Lung (tissue), 17 donors: ENCODE measurements at places on chromosomes 5 and 9.
A peak's percentile ranks its signal among the peaks of the same experiment; 100 is the strongest.

GRCh38 chr5:40497573-40497972 lies 182.1 kb upstream of the PTGER4 start:
- no peak overlapping the region for H3K27ac ChIP-seq
- H3K4me3 ChIP-seq, result no peak overlapping the region
- no peaks in the 10 kb centered on the region for H3K27me3 ChIP-seq
- H3K36me3 ChIP-seq, result no peaks in the 10 kb centered on the region
- no peaks in the 10 kb centered on the region for H3K4me1 ChIP-seq

- no peaks in the 10 kb centered on the region for H3K36me3 ChIP-seq
- no peaks in the 10 kb centered on the region for H3K27me3 ChIP-seq
- no peak overlapping the region for H3K27ac ChIP-seq
Observed at GRCh38 chr9:76521244-76521681, 62.3 kb downstream of the GCNT1 start.

DNA sequence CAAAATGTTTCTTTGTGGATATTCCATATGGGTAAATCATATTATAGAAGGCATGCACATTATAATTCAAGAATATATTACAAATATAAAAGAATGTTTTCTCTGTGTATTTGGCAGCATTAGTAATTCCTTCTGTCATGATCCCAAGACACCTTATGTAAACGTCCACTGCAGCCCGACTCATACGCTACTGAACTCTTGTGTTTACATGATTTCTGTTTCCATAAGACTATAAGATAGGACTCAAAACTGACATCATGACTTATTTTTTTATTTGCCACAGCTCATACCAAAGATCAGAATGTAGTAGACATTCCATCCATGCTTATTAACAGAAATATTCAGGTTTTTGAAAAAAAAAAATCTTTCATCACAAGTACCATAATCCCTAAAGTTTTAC lies 234.1 kb downstream of the AP3B1 start:
- no peak for DNase-seq
- no peaks in the 10 kb centered on the region for H3K27me3 ChIP-seq
- no peak overlapping the region for H3K4me3 ChIP-seq
- H3K36me3 ChIP-seq, result no peaks in the 10 kb centered on the region

DNA sequence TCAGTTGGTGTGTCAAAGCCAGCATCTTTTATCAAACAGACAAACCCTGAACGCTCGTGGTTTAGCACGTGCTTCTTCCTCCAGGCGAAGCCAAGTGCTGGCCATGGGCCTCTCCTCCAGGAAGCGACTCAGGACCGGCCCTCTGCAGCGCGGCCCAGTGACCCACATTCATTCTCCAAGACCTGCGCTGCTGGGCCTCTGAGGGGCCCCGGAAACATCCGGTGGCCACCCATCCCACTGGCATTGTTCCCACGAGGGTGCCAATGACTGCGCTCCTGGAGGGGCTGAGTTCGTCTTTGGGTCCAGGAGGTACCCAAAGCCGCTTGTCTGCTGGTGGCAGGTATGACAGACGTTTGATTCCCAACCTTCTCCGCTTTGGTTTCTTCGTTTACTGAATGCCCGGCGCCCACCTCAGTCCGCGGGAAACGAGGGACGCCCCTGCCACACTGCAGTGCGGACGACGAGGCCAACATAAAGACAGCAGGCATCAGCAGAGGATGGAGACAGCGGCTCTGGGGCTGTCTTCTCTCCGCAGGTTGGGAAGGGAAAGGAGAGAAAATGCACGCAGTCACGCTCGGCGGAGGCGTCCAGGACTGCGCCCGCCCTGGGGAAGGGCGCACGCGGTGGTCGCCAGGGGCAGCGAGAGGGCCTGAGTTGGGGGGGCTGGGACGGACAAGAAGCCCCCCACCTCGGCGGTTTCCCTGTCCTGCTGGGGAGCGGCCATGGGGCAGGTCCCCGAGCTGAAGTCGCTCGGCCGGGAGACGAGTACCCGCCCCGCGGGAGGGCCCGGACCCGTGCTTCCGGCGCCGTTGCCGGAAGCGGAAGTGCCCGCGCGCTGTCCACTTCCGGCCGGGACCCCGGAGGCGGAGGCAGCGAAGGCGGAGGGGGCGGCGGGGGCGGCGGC lies at the start of gene EXOC3:
EXOC3 (plus strand) TSS at position 842 of the 904 bp plus-strand sequence. CDS start 3,030 bp downstream, outside the sequence.
- H3K36me3 ChIP-seq, result no peaks in the 10 kb centered on the region
- peak within 1 kb of the TSS; percentile 99 for H3K4me3 ChIP-seq
- peak within 1 kb of the TSS; percentile 92 for H3K27ac ChIP-seq
- no peaks in the 10 kb centered on the region for H3K27me3 ChIP-seq
- DNase-seq, result peak; percentile 76

DNA sequence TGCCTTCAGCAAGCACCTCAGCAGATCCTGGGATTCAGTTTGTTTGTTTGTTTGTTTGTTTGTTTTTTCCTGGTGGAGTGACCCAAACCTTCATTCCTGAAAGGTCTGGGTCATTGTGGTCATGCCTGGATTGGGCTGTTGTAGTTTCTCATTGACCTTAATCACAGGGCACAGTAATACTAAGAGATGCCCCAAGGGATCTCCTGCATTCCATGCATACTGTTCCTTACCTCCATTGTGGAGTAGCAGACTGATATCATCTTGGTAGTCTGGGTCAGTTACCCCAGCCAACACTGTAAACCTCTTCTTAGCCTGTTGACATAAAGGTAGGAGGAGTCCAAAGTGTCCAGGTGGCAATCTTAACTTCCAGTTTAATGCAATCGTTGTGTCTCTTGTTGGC lies 1466.7 kb upstream of the CDH9 start:
- no peaks in the 10 kb centered on the region for H3K36me3 ChIP-seq
- no peaks in the 10 kb centered on the region for H3K27me3 ChIP-seq
- no peak for DNase-seq
- H3K27ac ChIP-seq, result no peak overlapping the region
- H3K4me1 ChIP-seq, result no peaks in the 10 kb centered on the region

- no peak overlapping the region for H3K27ac ChIP-seq
- no peaks in the 10 kb centered on the region for H3K4me1 ChIP-seq
- no peak for DNase-seq
- H3K36me3 ChIP-seq, result no peaks in the 10 kb centered on the region
- H3K27me3 ChIP-seq, result no peaks in the 10 kb centered on the region
- H3K4me3 ChIP-seq, result no peak overlapping the region
Observed at GRCh38 chr9:72205513-72205912, 56.3 kb downstream of the GDA start.

GRCh38 chr9:114233491-114234185 lies 78.3 kb downstream of the COL27A1 start:
- no peaks in the 10 kb centered on the region for H3K4me1 ChIP-seq
- peak; percentile 88 for DNase-seq
- no peak overlapping the region for H3K27ac ChIP-seq
- no peaks in the 10 kb centered on the region for H3K36me3 ChIP-seq
- no peaks in the 10 kb centered on the region for H3K27me3 ChIP-seq

DNA sequence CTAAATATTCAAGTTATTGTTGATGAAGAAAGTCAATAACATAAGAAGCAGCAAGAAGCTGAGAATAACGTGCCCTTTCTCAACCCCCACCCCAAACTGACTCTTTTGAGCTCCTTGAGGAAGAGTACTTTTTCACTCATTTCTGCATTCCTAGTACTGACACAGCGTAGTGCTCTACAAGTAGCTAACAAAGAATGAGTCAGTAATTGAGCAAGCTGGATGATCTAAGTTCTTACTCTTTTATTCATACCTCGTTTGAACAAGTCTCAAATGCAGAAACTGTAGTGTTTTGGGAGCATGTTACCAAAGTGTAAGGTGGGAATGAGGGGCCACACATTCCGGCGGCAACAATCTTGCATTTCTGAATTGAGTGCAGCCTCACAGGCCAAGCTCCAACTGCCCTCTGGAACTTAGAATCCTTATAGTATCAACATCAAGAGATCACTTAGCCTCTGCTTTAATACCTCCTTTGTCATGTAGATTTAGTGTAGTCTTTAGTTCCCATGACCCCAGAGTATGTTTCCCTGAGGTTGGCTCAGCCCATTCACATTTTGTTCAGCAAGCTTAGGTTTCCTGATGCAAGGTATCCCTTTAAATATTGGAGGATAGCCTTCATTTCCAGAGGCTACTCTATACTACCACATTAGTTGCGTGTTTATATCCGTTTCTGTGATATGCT lies 152.0 kb downstream of the PRR16 start:
- no peak overlapping the region for H3K27ac ChIP-seq
- H3K36me3 ChIP-seq, result no peaks in the 10 kb centered on the region
- no peak for DNase-seq
- no peaks in the 10 kb centered on the region for H3K27me3 ChIP-seq
- H3K4me3 ChIP-seq, result no peak overlapping the region

GRCh38 chr9:4510546-4511322 lies 20.5 kb downstream of the SLC1A1 start:
- no peaks in the 10 kb centered on the region for H3K4me1 ChIP-seq
- no peak overlapping the region for H3K4me3 ChIP-seq
- H3K36me3 ChIP-seq, result no peaks in the 10 kb centered on the region
- DNase-seq, result no peak
- no peak overlapping the region for H3K27ac ChIP-seq

- no peak for DNase-seq
- no peak overlapping the region for H3K4me3 ChIP-seq
- H3K27me3 ChIP-seq, result no peaks in the 10 kb centered on the region
- H3K4me1 ChIP-seq, result no peaks in the 10 kb centered on the region
- H3K27ac ChIP-seq, result no peak overlapping the region
Observed at GRCh38 chr5:79032031-79032695, 37.3 kb downstream of the DMGDH start.

GRCh38 chr9:77759391-77759790 lies 111.3 kb upstream of the GNA14 start:
- no peak overlapping the region for H3K27ac ChIP-seq
- peaks cover 5% of the 10 kb centered on the region for H3K36me3 ChIP-seq
- H3K27me3 ChIP-seq, result no peaks in the 10 kb centered on the region
- H3K4me1 ChIP-seq, result peaks cover 2% of the 10 kb centered on the region
- DNase-seq, result no peak

- no peaks in the 10 kb centered on the region for H3K4me1 ChIP-seq
- DNase-seq, result peak; percentile 83
- H3K27me3 ChIP-seq, result peaks cover 3% of the 10 kb centered on the region
- no peaks in the 10 kb centered on the region for H3K36me3 ChIP-seq
- H3K4me3 ChIP-seq, result peak overlapping the region; percentile 55
Observed at GRCh38 chr5:72108202-72109061, 1.2 kb downstream of the MAP1B start.

- H3K4me3 ChIP-seq, result no peak overlapping the region
- peaks cover 6% of the 10 kb centered on the region for H3K4me1 ChIP-seq
- no peaks in the 10 kb centered on the region for H3K27me3 ChIP-seq
- H3K27ac ChIP-seq, result no peak overlapping the region
- DNase-seq, result peak; percentile 69
Observed at GRCh38 chr9:125631391-125632085, 75.5 kb downstream of the MAPKAP1 start.

GRCh38 chr9:19788614-19789271 lies at the start of gene SLC24A2:
Gene SLC24A2, minus strand, starts transcription at chr9:19789037.
- DNase-seq, result no peak
- H3K27ac ChIP-seq, result no peak within 1 kb of the TSS
- H3K4me3 ChIP-seq, result no peak within 1 kb of the TSS
- H3K36me3 ChIP-seq, result no peaks in the 10 kb centered on the region
- H3K4me1 ChIP-seq, result no peaks in the 10 kb centered on the region

GRCh38 chr9:29068461-29068860 lies 1495.2 kb upstream of the C9orf72 start:
- no peaks in the 10 kb centered on the region for H3K36me3 ChIP-seq
- no peaks in the 10 kb centered on the region for H3K4me1 ChIP-seq
- no peak overlapping the region for H3K4me3 ChIP-seq
- no peak for DNase-seq

GRCh38 chr5:108735790-108736189 lies 11.9 kb upstream of the FER start:
- no peaks in the 10 kb centered on the region for H3K4me1 ChIP-seq
- H3K4me3 ChIP-seq, result no peak overlapping the region
- H3K27ac ChIP-seq, result no peak overlapping the region
- no peaks in the 10 kb centered on the region for H3K27me3 ChIP-seq
- no peak for DNase-seq

GRCh38 chr9:91415290-91415689 lies 8.3 kb downstream of the NFIL3 start:
- no peaks in the 10 kb centered on the region for H3K27me3 ChIP-seq
- H3K4me3 ChIP-seq, result no peak overlapping the region
- peaks cover 3% of the 10 kb centered on the region for H3K36me3 ChIP-seq
- H3K27ac ChIP-seq, result no peak overlapping the region
- no peak for DNase-seq
- H3K4me1 ChIP-seq, result peaks cover 32% of the 10 kb centered on the region

DNA sequence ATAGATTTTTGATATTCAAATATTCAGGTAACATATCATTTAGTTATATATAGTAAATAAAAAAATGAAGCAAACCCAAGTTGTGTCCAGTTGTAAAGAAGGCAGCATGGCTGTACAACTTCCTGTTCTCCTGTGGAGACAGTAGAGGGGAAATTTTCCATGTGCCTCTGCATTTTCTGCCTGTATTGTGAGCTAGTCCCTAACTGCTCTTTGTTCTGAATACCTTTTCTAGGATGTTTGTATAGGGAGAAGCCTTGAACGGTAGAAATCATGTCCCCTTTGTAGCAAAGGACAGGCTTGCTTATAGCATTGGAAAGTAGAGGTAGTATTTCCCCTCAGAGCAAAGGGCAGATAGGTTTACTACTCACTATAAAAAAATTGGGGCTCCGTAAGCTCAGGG lies 13.3 kb upstream of the RPS23 start:
- no peak for DNase-seq
- no peaks in the 10 kb centered on the region for H3K36me3 ChIP-seq
- H3K27me3 ChIP-seq, result no peaks in the 10 kb centered on the region
- H3K4me3 ChIP-seq, result no peak overlapping the region

GRCh38 chr5:88821161-88821560 lies 61.8 kb downstream of the MEF2C start:
- H3K27ac ChIP-seq, result no peak overlapping the region
- H3K27me3 ChIP-seq, result no peaks in the 10 kb centered on the region
- no peak overlapping the region for H3K4me3 ChIP-seq
- DNase-seq, result no peak

- peaks cover 25% of the 10 kb centered on the region for H3K27me3 ChIP-seq
- no peaks in the 10 kb centered on the region for H3K36me3 ChIP-seq
Observed at GRCh38 chr9:33239921-33240320, at the start of gene SPINK4. Gene SPINK4, plus strand, starts transcription at chr9:33240167. Its CDS starts 42 bp downstream, at chr9:33240209.
